Trophoblast cell (in vitro differentiated cells and primary cell): ENCODE measurements at places on chromosomes 1 and 21.

DNA sequence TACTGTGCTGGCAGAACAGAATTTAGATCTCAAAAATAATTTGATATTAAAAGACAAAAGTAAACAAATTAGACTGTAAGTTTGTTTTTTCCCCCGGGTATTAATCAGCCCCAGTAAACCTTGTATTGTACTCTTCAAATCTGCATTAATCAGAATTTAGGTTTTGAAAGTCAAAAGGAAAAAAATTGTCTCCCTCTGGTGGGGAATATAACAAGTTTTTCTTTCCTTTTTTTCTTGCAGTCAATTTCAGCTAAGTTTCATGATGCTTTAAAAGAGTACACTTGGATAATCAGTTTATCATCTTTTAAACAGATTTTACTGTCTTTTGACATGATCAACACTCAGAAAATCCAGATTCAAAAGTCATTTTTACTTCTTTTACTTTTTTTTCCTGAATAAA, 134.5 kb upstream of the PKN2 start:
- no peak for DNase-seq

- peak; percentile 49 for DNase-seq
Measured at GRCh38 chr1:233627376-233627775, 13.5 kb downstream of the KCNK1 start.

DNA sequence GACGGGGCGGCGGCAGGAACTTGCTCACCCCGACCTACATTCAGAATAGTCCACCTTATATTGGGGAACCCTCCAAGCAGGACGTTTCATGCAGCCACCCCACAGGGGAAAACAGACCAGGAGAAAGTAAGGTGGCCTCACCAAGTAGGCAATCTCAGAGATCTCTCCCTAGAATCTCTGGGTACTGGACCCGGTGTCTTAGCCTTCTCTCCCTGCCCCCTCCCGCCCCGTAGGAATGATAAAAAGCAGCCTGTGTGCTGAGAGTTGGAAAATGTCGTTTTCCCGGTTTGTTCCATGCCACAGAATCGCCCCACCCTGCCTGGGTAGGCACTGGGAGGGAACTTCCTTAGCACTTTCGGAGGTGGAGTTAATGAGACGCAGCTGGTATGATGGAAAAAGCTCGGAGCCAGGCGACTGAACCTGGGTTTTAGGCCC, 789 bp upstream of the PTPN14 start:
- DNase-seq, result peak; percentile 98

DNA sequence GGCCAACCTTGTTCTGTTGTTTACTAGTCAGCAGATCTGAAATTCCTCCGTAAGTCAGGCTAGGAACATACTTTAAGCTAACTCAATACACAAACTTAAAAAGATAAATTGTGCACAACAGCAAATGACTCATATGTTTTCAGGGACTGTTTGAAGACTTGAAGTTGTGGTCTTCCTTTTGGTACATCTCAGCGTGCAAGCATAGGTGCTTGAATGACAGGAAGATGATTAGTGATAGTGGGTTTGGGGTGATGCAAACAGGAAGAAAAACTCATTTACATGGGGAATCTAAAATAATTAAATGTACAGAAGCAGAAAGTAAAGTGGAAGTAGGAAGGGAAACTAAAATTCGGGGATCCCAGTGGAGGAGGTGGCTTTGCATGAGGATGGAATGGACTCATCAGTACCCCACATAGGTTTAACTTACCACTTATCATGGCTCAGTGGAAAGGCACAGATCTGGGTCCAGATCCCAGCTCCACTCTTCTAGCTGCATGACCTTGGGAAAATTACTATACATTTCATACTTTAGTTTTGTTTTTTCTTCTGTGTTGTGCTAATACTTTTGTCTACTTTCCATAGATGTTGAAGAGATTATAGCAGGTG, 122.3 kb downstream of the XCL2 start:
- no peak for DNase-seq

DNA sequence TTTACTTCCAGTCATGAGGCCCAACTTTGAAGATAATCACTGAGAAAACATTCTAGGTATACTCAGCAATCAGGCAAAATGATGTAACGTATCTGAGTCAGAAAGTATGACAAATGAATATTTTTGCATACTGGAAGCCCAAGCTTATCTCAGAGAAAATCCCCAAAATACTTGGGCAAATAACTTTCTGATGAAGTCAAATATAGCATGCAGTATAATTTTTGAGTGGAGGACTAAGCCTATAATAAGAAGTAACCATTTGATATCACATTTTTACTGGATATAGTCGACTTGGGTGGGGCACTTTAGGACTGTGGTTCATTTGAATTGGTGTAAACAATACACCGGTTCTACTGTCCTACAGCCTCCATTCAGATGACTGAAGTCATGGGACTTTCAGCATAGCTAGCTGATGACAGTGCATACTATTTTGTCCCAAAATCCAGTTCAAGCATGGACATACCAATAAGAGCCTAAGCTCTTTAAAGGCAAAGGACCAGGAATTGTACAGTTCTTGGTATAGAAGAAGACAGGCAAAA, 2.3 kb upstream of the GADD45A start:
- DNase-seq, result peak; percentile 49

DNA sequence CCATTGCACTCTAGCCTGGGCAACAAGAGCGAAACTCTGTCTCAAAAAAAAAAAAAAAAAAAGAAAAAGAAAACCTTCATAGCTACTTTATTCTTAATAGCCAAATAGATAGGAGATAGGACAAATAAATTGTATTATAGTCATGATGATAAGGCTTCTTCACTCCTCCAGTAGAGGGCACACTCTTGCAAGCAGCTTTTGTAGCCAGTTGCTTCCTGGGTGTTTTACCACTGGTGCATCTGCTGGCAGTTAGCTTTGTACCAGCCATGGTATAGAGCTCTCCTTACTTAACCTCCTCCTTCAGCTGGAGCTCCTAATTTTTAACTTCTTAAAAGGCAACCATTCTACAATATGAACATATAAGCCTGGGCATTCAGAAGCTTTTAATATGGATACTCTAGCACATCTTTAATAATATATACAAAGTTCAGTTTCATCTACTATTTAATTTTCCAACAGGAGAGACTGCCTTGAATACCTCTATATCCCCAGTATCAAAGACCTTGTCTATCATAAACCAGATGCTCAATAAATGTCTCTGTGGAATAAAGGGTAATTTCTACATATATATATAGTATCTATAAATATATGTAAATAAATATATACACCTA, 35.8 kb downstream of the EVI5 start:
- DNase-seq, result peak; percentile 87

- no peak for DNase-seq
Measured at GRCh38 chr1:89285745-89286380, 13.2 kb upstream of the GBP5 start.

DNA sequence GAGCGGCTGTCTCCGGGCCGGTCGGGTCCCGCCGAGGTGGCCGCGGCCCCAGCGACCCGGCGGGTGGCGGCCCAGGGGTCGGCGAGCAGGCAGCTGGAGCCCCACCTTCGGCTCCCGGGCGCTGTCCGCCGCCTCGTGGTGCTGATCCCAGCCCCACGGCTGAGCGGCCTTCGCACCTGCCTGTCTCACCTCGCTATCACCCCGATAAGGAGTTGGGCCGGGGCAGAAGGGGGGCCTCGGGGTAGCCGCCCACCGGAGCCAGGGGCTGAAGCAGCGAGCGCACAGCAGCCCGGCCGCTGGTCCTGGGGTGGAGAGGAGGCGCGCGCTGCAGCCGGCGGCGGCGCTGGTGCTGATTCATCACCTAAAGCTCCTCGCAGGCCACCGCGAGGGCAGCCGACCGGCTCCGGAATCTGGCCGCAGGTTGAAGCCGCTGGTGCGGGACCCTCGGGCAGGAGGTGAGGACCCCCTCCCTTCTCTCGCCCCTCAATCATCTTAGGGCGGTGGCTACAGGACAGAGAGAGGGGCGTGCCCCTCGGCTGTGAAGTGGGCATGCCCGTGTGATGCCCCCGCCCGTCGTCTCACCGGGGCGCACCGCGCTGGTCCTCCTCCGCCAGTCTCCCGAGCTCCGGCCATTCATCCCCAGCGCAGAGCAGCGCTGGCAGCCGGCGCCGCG, 575 bp downstream of the TRIM67 start:
- peak; percentile 68 for DNase-seq

GRCh38 chr1:53878492-53879105, 11.0 kb downstream of the YIPF1 start:
- peak; percentile 77 for DNase-seq

GRCh38 chr1:233600488-233600887, 13.4 kb upstream of the KCNK1 start:
- no peak for DNase-seq

GRCh38 chr1:11777658-11778322, 15.8 kb downstream of the C1orf167 start:
- DNase-seq, result no peak

DNA sequence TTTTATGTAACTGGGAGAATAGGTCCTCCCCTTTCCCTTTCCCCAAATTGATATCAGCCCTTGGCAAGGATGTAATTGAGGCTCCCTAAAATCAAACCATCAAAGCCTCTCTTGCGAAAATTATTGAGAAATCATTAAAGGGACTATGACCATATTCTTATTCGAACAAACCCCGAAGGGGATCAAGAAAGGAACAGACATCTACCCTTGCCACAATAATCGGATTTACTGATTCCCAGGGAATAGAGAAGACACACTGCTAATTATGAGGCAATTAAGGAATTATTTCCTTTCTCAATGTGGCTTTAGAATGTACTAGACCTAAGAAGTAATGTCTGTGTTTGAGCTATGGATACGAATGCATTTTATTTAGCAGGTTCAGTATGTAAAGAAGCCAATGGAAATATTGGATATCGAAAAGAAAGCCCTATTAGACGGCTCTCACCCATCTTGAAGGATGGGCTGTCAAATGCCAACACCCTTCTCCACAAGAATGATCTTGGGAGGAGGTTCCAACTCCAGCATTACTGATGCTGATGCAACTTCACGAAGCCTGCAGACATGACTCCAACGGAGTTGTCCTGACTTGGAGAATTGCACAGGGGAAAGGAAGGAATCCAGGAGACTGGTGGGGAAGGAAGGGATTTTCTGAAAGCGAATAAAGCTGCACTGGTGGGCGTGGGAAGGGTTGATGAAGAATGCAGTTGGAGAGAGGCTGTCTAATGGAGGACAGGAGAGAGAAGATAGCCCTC, 11.6 kb upstream of the PTPRF start:
- DNase-seq, result no peak

- no peak for DNase-seq
Measured at GRCh38 chr21:33238565-33239255, 9.0 kb downstream of the IFNAR2 start.

GRCh38 chr1:150971583-150972416, 2.8 kb downstream of the CERS2 start:
- no peak for DNase-seq

GRCh38 chr1:110524311-110525248, 5.6 kb upstream of the KCNA10 start:
- DNase-seq, result peak; percentile 46

DNA sequence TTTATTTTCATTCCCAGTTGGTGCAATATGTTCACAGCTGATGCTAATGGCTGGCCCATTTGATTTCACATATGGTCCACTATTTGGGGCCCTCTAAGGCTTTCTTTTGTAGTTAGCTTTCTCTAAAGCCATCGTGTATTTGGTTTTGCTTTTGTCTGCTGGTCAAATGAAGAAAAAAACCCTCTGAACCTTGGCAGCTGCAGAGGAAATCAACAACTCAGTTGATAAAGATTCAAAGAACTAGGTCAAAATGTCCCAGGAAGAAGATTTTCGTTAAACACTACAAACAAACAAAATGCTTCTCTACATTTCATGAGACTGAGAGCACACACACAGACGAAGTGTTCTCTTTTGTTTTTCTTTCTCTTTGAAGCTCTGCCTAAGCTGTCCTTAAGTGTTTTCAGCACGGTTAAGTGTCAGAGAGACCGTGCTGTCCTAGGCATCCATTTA, 655.0 kb downstream of the RWDD3 start:
- DNase-seq, result no peak

DNA sequence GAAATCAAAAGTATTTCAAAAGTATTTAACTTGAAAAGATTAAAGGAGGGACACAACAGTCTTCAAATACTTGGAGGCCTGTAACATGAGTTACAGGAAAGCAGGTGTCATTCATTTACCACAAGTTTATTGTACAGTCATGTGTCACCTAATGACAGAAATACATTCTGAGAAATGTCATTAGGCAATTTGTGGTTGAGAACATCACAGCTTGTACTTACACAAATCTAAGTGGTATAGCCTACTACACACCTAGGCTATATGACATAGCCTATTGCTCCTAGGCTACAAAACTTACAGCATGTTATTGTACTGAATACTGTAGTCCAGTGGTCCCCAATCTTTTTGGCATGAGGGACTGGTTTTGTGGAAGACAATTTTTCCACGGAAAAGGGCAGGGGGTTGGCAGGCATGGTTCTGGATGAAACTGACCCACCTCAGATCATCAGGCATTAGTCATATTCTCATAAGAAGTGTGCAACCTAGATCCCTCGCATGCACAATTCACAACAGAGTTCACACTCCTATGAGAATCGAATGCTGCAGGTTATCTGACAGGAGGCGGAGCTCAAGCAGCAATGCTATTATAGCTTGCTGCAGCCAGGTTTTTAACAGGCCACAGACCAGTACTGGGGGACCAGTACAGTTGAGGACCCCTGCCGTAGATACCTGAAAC, 25.0 kb upstream of the PHTF1 start:
- DNase-seq, result peak; percentile 37
